ENCODE measurements at places on chromosomes 2 and 18.

DNA sequence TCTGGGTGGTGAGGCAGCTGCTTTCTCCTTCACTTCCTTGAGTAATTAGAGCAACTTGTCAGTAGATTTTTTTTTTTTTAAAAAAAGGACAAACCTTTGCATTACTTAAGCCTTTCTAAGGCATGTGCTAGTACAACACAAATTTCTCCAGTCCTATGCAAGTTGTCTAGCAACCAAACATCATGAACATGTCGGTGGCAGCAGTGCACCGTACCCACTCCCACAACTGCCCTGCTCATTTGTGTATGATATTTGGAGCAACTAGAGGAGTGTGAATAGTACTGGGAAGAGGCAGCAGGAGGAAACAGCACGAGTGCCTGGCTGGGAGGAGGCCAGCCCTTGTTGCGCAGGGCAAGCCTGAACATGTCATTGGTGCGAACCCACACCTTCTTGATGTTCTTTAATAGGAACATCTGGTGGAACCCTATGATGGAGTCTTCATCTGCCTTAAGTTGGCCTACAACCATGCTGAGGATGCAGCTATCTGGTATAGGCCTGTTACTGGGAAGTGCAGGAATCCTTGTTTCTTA, 238.3 kb downstream of the TDRD15 start:
- no peaks in the 10 kb centered on the region for H3K27me3 ChIP-seq
- H3K36me3 ChIP-seq: no peaks in the 10 kb centered on the region
- no peak overlapping the region for H3K27ac ChIP-seq
- DNase-seq: no peak
- no peaks in the 10 kb centered on the region for H3K4me1 ChIP-seq

DNA sequence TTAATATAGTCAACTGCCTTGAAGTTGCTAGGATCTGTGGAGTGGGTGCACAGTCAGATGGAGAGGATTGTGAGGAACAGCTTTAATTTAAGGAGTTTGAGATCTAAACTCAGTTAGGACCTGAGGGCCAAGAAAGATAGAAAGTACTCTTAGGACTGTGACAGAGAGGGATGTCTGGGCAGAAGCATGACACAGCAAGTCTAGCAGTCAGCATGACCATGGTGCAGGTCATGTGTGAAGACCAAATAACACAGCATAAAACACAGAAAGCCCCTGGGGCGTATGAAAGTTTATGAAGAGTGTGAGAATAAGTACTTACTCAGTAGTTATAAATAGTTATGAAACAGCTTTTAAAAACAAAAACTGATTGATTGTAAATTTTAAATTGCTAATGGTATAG, 107.2 kb downstream of the GALNT1 start:
- H3K36me3 ChIP-seq: peaks cover 2% of the 10 kb centered on the region
- no peaks in the 10 kb centered on the region for H3K27me3 ChIP-seq
- H3K27ac ChIP-seq: no peak overlapping the region
- no peak overlapping the region for H3K4me3 ChIP-seq
- no peak for DNase-seq
- peaks cover 23% of the 10 kb centered on the region for H3K4me1 ChIP-seq

DNA sequence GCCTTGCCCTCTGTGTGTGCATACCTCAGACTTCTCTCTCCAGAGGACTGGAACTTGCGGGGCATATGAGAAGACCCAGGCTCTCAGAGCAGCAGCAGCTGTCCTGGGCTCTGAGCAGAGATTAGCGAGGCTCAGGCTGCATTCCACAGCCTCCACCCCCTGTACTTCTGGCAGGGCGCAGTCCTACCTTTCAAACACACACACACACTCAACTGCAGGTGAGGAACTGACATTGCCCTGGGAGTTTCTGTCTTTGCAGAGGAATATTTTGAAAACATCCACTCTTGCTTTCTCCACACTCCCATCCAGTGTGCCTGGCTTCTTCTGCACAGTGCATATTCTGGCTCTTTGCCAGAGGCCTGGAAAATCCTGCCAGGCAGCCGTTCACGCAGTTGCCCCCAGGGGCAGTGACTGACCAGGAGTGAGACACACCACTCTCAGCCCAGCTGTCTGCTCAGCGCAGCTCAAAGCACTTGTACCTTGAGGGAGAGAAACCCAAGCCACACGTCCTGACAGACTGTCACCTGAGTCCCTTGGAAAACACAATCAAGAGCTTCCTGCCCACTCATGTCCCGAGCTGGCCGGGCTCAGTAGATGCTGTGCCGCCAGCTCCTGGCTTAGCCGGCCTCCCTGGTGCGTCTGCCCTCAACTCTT, 460.8 kb downstream of the RNF144A start:
- H3K4me1 ChIP-seq: no peaks in the 10 kb centered on the region
- no peak for DNase-seq
- no peak overlapping the region for H3K27ac ChIP-seq
- no peaks in the 10 kb centered on the region for H3K27me3 ChIP-seq
- H3K36me3 ChIP-seq: no peaks in the 10 kb centered on the region

- no peak overlapping the region for H3K27ac ChIP-seq
- H3K4me1 ChIP-seq: no peaks in the 10 kb centered on the region
- peaks cover 6% of the 10 kb centered on the region for H3K36me3 ChIP-seq
- no peak for DNase-seq
These were observed 337.4 kb downstream of the PTPRM start for GRCh38 chr18:7904529-7904928.

DNA sequence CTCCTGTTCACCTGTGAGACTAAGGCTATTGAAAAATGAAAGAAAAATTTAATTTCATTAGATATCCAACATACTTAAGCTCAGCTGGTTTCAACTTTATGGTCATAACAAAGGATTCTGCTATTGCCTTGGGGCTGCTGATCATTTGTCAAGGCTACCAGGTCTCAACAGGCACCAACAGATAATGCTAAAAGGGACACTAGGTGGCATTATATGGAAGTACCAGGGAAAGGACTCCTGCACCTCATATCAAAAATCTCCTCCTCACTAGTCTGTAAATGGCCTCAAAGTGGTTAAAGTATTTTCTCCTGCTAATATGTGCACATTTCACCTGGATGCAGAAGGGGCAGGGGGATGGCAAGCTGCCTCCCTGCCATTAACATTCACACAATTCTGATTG, 167.9 kb upstream of the REG3A start:
- no peaks in the 10 kb centered on the region for H3K36me3 ChIP-seq
- no peak for DNase-seq
- no peak overlapping the region for H3K27ac ChIP-seq
- H3K4me1 ChIP-seq: no peaks in the 10 kb centered on the region
- H3K27me3 ChIP-seq: no peaks in the 10 kb centered on the region

DNA sequence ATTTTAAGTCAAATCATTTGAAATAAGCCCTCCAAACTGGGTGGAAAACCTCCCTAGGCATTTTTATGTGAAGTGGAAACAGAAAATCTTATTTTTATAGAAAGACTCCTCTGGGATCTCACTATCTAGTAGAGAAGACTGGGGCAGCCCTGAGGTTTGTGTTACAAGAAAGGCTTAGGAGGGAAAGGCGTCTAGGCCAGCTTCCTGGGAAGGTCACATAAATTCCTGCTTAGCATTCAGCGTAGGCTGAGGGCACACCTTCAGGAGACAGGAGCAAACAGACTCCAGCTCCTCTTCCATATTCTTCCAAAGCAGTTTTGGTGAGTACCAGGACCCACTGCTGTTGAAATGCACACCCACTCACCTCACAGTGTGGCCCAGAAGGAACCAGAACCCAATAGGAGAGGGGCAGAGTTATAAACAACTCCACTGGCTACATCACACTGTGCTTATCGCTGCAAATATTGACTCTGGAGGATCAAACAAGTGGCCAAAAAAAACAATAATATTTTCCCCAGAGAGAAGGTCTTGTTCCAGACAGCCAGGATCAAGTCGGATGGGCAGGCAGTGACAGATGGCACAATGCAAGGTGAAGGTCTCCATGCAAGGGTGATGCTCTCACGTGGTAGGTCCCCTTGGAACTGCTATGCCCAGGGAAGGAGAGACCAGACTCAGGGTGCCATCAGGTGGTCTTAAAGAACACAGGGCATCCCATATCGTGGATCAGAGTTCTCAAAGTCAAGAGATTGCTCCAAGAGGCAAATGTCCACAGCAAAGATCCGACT, 17.7 kb upstream of the IGFBP2 start:
- H3K36me3 ChIP-seq: no peaks in the 10 kb centered on the region
- H3K4me3 ChIP-seq: no peak overlapping the region
- H3K4me1 ChIP-seq: peaks cover 48% of the 10 kb centered on the region
- DNase-seq: peak; percentile 51
- peaks cover 2% of the 10 kb centered on the region for H3K27me3 ChIP-seq

DNA sequence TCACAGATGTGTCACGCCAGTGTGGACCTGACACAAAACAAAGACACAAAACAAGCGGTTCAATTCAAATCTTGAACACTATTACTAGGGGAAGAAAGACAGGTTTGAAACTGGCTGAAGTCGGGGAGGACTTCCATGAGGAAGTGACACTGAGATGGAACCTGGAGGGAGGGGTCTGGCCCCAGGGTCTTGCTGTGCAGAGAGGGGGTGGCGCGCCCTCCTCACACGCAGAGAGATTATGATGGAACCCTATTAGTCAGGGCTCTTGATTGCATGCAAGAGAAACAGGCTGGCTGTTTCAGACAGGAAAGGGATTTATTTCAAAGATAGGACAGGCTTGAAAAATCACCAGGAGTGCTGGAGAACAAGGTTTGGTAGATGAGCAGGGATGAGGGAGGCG, 363.6 kb upstream of the HS6ST1 start:
- DNase-seq: no peak
- H3K4me1 ChIP-seq: no peaks in the 10 kb centered on the region
- H3K36me3 ChIP-seq: no peaks in the 10 kb centered on the region
- no peak overlapping the region for H3K27ac ChIP-seq
- peaks cover 29% of the 10 kb centered on the region for H3K27me3 ChIP-seq

Measured in HepG2 (cell line).